Dermis blood vessel endothelial cell (primary cell): ENCODE measurements at places on chromosomes 4 and X. TPM values are rescaled to one million over a fixed set of nuclear protein-coding genes. Genes with fewer than 3 reads are reported as not detected.

- no peak for DNase-seq
Observed at GRCh38 chr4:6281436-6282313, 12.0 kb downstream of the WFS1 start.

DNA sequence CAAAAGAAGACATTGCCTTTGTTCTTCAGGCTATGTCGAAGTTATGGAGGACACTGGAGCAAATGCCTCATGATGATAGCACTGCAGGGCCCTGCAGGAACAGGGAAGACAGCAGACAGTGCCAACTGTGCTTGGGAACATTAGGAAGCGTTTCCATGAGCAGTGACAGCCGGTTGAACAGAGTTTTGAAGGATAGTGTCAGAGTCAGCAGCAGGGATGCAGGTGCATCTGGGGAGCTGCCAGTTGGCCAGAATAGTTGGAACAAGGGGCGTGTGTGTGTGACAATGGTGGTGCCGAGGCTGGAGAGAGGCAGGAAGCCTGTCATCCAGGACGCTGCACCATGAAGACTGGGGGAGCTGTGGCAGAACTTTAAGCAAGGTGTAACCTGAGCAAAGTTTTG is 88.6 kb downstream of the SHROOM3 start:
- no peak for DNase-seq

- no peak for DNase-seq
Observed at GRCh38 chrX:119374736-119375135, 24.4 kb upstream of the SLC25A43 start.

- DNase-seq, result peak; percentile 42
Observed at GRCh38 chrX:154074199-154074598, 23.3 kb downstream of the MECP2 start.

DNA sequence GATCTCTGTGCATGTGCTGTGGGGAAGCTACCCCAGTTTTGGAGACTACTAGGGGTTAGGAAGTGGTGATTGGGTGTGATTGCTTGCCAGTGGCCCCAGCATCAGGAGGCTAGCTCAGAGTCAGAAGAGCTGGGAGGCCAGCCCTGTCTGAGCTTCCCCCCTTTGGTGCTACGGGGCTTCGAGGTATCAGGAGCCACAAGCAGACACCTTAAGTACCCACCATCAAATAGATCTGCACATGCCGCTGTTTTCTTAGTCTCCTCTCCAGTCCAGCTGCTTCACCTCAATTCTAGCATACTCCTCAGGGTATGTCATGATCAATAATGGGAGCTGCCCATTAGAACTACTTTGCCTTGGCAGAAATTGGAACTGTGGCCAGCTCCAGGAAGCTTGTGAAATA is 10.8 kb upstream of the PPEF1 start:
- no peak for DNase-seq

DNA sequence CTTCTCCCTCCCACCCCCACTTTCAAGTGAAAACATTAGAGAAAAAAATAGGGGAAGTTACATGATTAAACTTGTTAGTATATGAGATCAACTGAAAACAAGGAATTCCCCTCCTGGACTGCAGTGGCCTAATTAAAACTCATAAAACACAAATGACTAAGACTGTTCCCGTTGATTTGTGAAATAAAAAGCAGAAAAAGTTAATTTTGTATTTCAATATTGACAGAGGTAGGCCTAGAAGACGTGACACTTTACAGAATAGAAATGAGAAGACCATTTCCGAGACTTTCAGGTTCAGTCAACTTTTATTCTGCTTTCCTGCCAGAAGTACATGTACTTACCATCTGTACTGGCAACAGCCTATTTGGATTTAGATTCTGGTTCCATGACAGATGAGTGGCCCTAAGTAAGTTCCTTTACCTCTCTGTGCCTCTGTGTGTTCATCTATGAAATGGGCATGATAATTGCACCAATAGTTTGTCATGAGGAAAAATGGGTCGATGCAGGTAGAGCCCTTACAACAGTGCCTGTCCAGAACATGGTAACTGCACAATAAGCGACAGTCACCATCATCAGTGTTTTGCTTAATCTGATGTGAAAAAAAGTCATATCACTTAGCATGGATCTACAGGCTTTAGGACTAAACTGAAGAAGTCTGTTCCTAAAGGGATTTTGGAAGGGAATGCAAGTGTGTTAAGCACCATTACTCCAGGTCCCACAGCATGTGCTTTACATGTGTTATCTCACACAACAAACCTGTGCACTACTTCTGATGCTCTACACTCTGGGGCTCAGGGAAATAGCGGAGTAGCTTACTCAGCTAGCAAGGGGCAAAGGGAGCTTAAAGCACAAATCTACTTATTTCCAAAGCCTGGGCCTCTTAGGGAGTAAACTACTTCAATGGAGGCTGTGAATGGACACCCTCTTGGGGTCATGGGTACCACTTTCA is 562.3 kb upstream of the DIPK2B start:
- no peak for DNase-seq

- DNase-seq, result no peak
Observed at GRCh38 chr4:81482326-81482725, 10.6 kb upstream of the RASGEF1B start.

DNA sequence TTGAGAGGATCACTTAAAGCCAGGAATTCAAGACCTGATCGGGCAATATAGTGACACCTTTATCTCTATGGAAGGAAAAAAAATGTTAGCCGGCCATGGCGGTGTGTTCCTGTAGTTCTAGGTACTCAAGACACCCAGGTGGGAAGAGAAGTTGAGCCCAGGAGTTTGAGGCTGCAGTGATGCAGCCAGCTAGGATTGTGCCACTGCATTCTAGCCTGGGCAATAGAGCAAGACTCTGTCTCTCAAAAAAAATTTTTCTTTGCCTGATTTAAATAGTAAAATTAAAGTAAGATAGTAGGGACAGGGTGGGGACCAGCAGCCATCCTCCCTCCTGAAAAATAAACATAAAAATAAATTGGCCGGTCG is 16.9 kb upstream of the FAM47E start:
- DNase-seq, result no peak

GRCh38 chrX:72270316-72270866 is 6.7 kb downstream of the RPS4X start:
- no peak for DNase-seq

- peak; percentile 36 for DNase-seq
Observed at GRCh38 chr4:15238720-15239119, 189.1 kb upstream of the C1QTNF7 start.

DNA sequence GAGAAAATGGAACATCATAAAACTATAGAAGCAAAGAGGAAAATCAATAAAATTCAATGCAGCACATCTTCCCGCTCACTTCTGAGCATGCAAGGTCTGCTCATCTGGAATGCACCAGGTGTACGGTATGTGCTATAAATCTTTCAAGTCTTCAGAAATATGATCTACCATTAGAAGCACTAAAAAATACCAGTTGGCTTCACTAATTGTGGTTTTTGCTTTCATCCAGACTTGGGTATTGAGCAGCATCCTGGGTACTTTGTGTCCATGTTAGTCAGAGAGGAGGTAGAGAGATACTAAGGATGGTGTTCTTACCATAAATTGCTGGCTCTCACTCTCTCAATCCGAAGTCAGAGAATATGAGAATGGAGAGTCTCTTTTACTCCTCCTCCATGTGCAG is 477.1 kb downstream of the PPARGC1A start:
- DNase-seq, result no peak

DNA sequence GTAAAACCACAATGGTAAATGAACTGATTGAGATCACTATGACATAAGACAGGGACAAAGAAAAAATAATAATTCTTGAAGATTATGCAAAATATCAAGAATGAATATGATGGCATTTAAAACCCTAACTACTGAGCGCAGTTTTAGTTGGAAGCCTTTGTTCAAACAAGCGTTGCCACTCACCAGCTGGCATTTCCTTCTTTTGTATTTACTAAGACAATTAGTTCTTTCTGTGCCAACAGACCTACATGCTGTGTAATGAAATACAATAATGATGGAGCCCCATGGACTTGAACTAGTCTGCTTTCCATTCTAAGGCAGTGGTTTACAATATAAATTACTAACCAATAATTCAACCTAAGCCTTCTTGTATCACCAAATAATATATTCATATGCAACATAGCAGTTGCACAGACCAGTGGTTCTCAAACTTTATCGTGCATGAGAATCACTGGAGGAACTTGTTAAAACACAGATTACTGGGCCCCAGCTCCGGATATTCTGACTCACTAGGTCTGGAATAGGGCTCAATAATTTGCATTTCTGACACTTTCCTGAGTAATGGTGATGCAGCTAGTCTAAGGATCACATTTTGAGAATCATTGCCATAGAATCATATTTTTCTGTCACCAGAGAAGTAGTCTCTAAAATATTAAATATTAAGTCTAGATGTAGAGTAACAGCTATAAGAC is 196.4 kb upstream of the MAGEB18 start:
- peak; percentile 85 for DNase-seq

GRCh38 chr4:156884183-156884582 is 87.4 kb downstream of the PDGFC start:
- DNase-seq, result no peak

GRCh38 chr4:8319061-8319460 is 49.5 kb downstream of the HTRA3 start:
- DNase-seq, result no peak

DNA sequence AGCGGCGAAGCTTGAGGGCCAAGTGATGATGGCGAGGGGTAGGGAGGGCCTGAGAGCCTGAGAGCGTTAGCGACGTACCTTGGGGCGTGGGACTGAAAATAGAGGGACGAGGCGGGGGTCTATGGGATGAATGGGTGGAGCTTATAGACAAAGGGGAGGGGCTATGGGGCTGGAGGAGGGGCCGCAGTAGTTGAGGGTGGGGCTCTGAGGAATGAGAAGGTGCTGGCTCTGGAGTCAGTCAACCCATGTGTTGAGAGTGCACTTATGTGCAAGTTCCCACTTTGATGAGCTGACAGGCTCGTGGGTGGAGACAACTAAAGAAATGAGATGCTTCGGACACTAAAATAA is 488 bp downstream of the TBC1D25 start:
- peak; percentile 56 for DNase-seq

GRCh38 chrX:32141841-32142240 is 1069.5 kb downstream of the DMD start:
- DNase-seq, result no peak

GRCh38 chr4:121185960-121186359 is 21.8 kb upstream of the TNIP3 start:
- no peak for DNase-seq

DNA sequence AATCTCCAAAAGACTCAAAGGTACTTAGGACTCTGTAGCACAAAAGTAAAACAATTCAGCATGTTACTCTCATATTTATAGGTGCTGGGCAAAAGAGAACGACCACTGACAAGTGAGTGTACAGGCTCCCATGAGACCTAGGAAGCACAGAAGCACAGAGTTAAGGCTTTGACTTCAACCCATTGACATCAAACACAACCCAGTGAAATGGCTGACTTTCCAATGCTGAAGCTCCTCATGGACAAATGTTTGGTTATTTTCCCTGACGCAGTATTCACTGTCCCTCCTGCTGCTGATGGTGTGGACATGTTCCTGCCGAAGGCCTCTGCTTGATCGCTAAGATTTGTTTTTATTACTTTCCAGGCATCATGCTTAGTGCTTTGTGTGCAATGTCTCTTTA is 148.7 kb downstream of the TSPAN5 start:
- DNase-seq, result no peak

- DNase-seq, result no peak
Observed at GRCh38 chrX:66200855-66201795, 37.1 kb downstream of the HEPH start.

- no peak for DNase-seq
Observed at GRCh38 chrX:45954026-45954425, 591.2 kb downstream of the ZNF674 start.

DNA sequence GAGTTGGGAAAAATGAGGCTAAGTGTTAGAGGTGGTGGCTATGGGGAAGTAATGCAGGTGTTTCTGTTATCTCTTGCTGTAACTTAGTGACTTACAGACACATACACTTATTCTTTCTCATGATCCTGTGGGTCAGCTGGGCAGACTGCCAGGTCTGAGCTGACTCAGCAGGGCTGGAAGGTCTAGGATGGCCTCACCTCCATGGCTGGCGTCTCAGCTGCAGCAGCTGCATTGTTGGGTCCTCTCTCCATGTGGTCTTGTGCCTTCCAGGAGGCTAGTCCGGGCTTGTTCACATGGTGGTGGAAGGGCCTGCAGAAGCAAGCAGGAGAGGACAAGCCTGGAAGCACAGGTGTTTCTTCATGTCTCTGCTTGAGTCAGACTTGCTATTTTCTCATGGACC is 172.7 kb downstream of the NHS start:
- peak; percentile 86 for DNase-seq

GRCh38 chr4:138952411-138952810 is 63.2 kb upstream of the NOCT start:
- DNase-seq, result no peak

DNA sequence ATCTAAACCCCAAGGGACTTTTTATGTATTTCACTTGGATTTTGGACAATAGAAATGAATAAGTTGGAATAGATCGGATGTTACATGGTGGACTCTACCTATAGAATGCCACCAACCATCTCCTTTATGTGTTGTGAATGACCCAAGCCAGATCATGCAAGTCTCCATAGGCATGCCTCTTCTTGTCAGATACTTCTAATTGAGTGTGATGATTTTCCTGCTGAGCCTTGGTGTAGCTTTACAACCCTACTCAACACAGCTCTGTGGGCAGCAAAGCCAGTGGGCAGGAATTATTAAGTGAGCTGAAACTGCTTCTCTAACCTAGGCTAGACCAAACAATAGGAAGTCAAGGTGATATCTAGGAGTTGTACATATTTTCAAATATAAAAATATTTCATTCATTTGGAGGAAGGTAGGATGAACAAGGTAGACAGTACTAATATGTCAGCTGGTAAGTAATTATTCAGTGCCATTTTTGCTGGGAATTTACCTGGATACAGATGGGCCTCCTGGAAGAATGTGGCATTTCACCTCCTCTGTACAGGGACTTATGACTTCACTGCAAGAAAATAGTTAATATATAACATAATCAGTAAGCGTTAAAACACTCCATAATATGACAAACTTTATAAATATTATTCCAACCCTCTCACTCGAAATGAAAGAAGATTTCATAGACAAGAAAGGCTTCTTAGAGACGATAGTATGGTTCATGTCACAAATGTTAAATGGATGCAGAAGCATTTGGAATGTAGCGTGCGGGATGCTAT is 298.0 kb upstream of the FAT1 start:
- DNase-seq, result no peak

- DNase-seq, result peak; percentile 3
Observed at GRCh38 chrX:63349307-63349706, 1.8 kb downstream of the SPIN4 start.

- peak; percentile 45 for DNase-seq
Observed at GRCh38 chrX:16664074-16664473, 14.1 kb downstream of the S100G start.

VCX3B gene
- not detected in 2 replicates for total RNA-seq

CORIN gene
- total RNA-seq, result 0.28 and 0.51 TPM in 2 replicates

REELD1 gene
- not detected in 2 replicates for total RNA-seq

TSPAN6 gene
- total RNA-seq, result 56.4 and 79.0 TPM in 2 replicates

F9 gene
- total RNA-seq, result not detected in 2 replicates

SRPK3 gene
- total RNA-seq, result under 0.01 and 0.05 TPM in 2 replicates

COX7B2 gene
- total RNA-seq, result not detected in 2 replicates

HAND2 gene
- not detected in 2 replicates for total RNA-seq

MCTS1 gene
- total RNA-seq, result 34.7 and 36.9 TPM in 2 replicates

KIF4A gene
- 7.7 and 29.6 TPM in 2 replicates for total RNA-seq

PPBP gene
- total RNA-seq, result not detected in 2 replicates

ZDHHC9 gene
- total RNA-seq, result 22.1 and 23.5 TPM in 2 replicates
